DND-41 (cell line): ENCODE measurements at places on chromosomes 3 and 15.
A peak's percentile ranks its signal among the peaks of the same experiment; 100 is the strongest.

DNA sequence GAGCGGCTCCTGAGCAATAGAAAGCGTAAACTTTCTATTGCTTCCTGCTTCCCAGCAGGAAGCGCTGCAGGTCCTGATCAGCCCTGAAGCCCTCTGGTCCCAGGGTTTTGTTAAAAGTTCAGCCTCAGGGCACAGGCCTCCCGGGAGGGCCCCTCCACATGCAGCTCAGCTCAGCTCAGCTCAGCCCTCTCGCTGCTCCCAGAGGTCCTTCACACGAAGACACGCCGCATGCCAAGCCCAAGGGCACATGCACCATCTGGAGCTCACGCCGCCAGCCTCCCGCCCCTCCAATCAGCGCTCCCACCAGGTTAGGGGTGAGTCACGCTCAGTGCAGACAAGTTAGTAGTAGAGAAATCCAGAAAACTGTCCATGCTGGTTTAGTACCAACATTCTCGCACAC, 12.7 kb downstream of the TKT start:
- DNase-seq: no peak

- peak; percentile 46 for DNase-seq
Measured at GRCh38 chr3:69161587-69162307, 39.4 kb upstream of the LMOD3 start.

GRCh38 chr3:13711911-13712650, 163.2 kb downstream of the FBLN2 start:
- DNase-seq: no peak

GRCh38 chr3:189331002-189331418, 159.2 kb downstream of the TPRG1 start:
- DNase-seq: no peak

- DNase-seq: no peak
Measured at GRCh38 chr3:101038880-101039279, 45.7 kb upstream of the ABI3BP start.

DNA sequence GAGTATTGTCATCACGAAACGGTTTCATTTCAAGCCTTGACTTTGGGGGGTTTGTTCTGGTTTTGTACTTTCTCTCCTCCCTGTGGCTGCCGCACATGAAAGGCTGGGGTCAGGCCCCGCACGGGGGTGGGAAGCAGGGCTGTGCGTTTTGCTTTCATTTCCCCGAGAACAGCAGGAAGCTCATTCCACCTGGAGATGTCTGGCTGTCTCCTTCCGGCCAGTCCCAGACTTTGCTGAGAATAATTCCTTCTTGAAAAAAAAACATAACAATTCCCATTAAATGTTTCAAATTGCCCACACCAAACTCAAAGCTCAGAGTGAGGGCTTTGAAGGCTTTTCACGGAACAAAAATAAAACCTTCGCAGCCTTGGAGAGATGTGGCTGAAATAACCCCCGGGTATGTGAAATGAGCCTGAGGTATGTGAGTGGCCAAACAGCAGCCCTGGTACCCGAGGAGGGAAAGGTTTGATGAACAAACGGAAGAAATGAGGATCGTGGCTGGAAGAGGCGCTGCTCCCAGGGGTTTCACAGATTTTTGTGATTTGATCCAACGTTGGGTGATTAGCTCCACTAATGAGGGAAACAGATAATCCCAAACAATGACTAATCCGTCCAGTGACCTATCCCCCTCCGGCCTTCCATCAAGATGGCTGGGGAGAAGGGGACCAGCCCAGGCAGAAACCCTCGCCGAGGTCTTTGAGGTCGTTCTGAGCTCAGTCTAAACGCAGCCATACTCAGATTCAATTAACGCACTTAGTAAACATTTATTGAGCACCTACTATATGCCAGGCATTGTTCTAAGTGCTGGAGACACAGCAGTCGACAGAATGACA, 126.9 kb upstream of the MEF2A start:
- DNase-seq: peak; percentile 69

- no peak for DNase-seq
Measured at GRCh38 chr3:24589931-24590880, 95.6 kb upstream of the THRB start.
